ENCODE measurements at places on chromosomes 3 and 15. TPM values are rescaled to one million over a fixed set of nuclear protein-coding genes. Genes with fewer than 3 reads are reported as not detected.

MAP1A gene
- total RNA-seq, result 8.7 TPM

DNA sequence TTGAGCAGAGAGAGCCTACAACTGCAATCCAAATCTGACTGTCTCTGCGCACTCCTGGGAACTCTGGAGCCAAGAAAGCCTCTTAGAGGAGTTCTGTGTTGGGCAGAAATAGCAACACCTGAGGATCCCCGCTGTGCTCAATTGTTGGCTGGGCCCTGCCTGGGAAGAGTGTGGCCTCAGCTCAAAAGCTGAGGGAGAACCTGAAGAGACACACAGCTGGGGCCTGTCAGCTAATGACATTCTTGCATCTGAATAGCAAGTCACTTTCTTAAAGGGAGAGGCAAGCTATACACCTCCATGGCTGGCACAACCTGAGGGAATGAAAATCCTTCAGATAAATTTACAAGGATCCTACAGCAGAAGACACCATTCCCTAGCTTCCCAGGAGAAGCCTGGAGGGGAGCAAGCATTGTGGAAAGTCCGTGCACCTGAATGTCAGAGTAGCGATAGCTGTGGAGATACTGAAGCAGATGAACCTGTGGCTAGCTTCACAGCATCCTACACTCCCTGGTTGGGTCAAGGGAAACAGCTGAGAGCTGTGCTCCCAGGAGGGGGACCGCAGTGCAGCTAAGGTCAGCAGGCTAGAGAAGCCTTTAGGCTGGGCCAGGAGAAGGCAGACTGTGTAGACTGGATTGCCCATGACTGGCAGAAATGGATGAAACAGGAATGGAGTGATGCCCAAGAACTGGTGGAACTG, 159.9 kb upstream of the PFN2 start:
- no peak overlapping the region for H3K4me3 ChIP-seq
- H3K4me1 ChIP-seq, result no peaks in the 10 kb centered on the region
- no peaks in the 10 kb centered on the region for H3K36me3 ChIP-seq
- no peaks in the 10 kb centered on the region for H3K27me3 ChIP-seq
- no peak for DNase-seq

DNA sequence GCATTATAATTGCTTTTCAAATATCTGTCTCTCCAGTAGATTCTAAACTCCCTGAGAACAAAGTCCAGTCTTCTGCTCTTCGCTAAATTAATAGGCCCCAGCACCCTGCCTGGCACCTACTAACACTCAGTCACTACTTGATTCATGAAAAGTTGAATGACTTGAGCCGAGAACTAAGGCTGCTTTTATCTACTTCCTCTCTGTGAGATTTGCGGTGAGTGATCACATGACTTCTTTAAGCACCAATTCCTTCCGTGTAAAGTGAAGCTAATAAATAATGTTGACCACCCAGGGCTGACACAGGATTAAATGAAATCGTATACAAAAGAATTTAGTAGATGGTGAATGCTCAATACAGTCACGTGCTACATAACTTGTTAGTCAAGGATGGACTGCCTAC, 44.6 kb upstream of the PGPEP1L start:
- no peak overlapping the region for H3K27ac ChIP-seq
- peaks cover 5% of the 10 kb centered on the region for H3K4me1 ChIP-seq
- H3K27me3 ChIP-seq, result no peaks in the 10 kb centered on the region
- no peak overlapping the region for H3K4me3 ChIP-seq
- no peaks in the 10 kb centered on the region for H3K36me3 ChIP-seq

SCN5A gene
- 34.2 TPM for total RNA-seq

DNA sequence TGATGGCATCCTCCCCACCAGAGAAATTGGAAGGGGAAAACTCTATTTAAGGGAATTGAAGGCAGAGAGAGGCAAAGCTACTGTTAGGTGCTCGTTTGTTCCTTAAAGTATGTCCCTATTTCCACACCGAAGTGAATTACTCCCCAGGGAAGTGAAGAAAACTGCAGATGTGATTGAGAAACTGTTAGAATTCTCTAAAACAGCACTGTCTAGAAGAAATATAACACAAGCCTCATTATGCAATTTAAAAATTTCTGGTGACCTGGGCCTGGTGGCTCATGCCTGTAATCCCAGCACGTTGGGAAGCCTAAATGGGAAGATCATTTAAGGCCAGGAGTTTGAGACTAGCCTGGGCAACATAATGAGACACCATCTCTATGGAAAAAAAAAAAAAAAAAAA, 305.0 kb downstream of the SHQ1 start:
- no peak overlapping the region for H3K4me3 ChIP-seq
- no peaks in the 10 kb centered on the region for H3K27me3 ChIP-seq
- H3K36me3 ChIP-seq, result no peaks in the 10 kb centered on the region
- DNase-seq, result no peak
- H3K27ac ChIP-seq, result no peak overlapping the region
- no peaks in the 10 kb centered on the region for H3K4me1 ChIP-seq

- peaks cover 40% of the 10 kb centered on the region for H3K4me1 ChIP-seq
- no peak for DNase-seq
- no peak overlapping the region for H3K4me3 ChIP-seq
- H3K27me3 ChIP-seq, result no peaks in the 10 kb centered on the region
- H3K36me3 ChIP-seq, result no peaks in the 10 kb centered on the region
Observed at GRCh38 chr3:129228891-129229585, 20.4 kb upstream of the COPG1 start.

SPSB4 gene
- total RNA-seq, result 0.60 TPM

COL8A1 gene
- 4.3 TPM for total RNA-seq

GRCh38 chr3:64234571-64234970, 9.3 kb upstream of the PRICKLE2 start:
- H3K4me1 ChIP-seq, result no peaks in the 10 kb centered on the region
- no peaks in the 10 kb centered on the region for H3K36me3 ChIP-seq
- DNase-seq, result no peak
- no peaks in the 10 kb centered on the region for H3K27me3 ChIP-seq
- H3K27ac ChIP-seq, result no peak overlapping the region

GRCh38 chr3:142445816-142446254, 2.0 kb downstream of the XRN1 start:
- DNase-seq, result no peak
- peak overlapping the region; percentile 98 for H3K4me3 ChIP-seq
- H3K36me3 ChIP-seq, result no peaks in the 10 kb centered on the region
- H3K27me3 ChIP-seq, result no peaks in the 10 kb centered on the region
